ENCODE measurements at places on chromosomes 5 and 9. TPM values are rescaled to one million over a fixed set of nuclear protein-coding genes. Genes with fewer than 3 reads are reported as not detected.

Gene IFNA21
- total RNA-seq: not detected

GRCh38 chr5:107937204-107937603 lies 266.5 kb upstream of the EFNA5 start:
- no peak for DNase-seq

GRCh38 chr9:28868228-28868990 lies 1295.1 kb upstream of the C9orf72 start:
- no peak for DNase-seq

DNA sequence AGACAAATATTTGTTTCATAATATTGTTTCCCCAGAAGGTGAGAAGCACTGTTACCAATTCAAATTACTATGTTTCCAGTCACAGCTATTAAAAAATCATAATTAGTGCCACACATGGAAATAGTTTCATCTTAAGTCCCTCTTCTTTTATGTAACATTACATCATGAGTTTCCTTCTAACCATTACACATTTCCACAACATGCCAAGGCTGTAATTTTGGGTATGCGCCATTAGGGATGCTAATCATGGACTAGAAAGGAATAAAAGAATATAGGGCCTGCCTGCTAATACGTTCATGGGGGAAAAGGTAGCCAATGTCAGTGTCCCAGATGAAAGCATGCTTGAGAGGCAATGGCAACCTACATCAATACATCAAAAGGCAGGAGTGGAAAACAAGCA lies 142.5 kb upstream of the LPAR1 start:
- no peak for DNase-seq

- DNase-seq: no peak
These were observed 379 bp upstream of the CLK4 start for GRCh38 chr5:178627259-178627598.

DNA sequence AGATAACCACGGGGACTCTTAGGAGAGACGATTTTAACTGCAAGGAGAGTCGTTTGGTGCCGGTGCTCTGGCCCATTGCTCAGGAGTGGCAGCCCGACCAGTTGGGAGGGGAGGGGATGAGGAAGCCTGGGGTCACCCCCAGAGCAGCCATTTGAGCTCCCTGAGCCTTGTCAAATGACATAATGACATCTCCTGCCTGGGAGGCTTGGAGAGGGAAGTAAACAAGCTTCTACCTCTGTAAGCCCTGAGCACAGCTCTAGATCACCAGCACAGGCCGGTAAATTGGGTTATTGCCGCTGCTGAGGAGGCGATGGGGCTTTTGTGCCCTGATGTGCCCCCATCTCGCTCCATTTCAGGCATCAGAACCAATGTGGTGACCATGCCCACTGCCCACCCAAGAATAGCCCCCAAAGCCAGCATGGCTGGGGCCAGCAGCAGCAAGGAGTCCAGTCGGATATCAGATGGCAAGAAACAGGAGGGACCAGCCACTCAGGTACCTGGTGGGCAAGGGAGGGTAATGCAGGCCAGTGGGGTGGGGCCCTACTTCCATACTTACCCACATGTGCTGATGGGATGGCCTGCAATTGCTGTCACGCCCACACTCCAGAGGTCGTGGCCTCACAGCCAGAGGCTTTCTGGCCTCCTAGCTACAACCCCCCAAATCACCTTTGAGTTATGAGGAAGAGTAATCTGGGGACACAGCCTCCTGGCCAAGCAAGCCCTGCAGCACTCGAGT lies 23.0 kb downstream of the CD74 start:
- no peak for DNase-seq

GRCh38 chr5:133034064-133034463 lies 7.7 kb upstream of the ZCCHC10 start:
- no peak for DNase-seq

DNA sequence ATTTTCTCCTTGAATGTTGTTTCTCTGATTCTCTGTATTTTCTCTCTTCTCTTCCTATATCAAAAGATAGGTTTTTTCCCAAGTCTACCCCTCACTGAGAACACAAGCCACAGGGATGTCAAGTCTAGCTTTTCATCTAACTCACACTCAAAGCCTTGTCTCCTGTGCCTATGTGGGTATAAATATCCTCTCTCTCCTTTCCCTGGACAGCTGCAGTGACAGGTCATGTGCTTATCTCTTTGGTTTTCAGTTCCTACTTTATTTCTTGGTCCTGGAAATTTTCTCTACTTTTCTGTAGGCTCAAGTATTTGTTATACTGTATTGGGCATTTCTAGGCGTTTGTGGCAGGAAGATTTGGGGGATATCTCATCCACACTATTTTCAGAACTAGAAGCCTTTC lies 182.4 kb upstream of the MVB12B start:
- DNase-seq: no peak

- DNase-seq: no peak
These were observed 28.4 kb downstream of the ELP1 start for GRCh38 chr9:108905494-108905893.

Gene NUTM2F
- not detected for total RNA-seq

GRCh38 chr9:20220286-20220685 lies 402.0 kb downstream of the MLLT3 start:
- no peak for DNase-seq

Gene SIGMAR1
- total RNA-seq: 67.6 TPM

DNA sequence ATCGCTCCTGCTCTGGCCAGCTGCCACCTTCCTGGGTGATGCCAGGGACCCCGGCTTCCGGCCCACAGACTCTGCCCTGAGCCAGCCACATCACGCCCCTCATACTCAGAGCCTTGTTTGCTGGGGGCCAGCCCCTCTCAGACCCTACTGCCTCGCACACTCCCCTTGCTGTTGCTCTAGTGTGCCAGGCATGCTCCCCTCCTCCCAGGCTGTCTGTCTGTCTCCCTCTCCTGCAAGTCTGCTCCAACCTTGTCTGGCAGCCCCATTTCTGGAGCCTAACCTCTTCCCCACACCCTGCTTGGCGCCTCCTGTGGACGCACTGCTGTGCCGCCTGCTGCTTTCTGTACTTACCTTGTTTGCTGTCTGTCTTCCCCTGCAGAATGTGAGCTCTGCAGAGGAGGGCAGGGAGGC lies 184.7 kb downstream of the HSPA4 start:
- DNase-seq: no peak

Gene MAMDC2
- not detected for total RNA-seq

DNA sequence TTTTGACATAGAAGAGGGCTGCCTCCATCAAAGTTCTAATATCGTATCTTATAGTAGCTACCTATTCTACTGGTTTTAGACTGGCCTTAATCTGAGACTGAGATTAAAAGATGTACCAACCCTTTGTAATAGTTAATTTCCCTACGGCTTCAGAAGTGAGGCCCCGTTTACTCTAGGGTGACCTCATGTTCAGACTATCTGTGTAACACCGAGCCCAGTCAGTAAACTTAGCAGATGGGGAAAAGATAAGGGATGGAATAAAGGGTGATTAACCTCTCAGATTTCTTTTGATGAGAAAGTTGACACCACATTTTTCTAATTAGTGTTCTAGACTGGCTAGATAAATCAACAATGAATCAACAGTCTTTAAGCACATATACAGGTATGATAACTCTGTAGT lies 283.1 kb downstream of the KCTD16 start:
- DNase-seq: no peak

DNA sequence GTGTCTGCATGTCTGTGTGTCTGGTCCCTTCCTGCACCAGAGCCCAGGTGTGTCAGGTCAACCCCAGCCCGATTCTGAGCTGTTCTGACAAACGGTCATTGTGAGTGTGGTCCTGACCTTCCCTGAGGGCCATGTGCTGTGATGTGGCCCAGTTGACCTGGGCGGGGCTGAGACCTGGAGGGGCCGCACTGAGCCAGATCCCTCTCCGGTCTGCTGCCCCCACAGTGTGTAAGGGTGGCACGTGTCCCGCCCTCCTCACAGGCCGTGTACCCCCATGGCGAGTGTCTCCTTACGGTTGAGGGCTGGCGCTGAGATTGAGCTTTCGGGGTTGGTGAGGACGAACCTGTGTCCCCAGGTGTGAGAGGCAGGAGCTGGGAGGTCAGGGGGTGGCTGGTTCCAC lies 136.5 kb downstream of the MRPL36 start:
- DNase-seq: no peak

Data from activated CD4-positive, alpha-beta memory T cell treated with anti-CD3 and anti-CD28 coated beads for 36 hours (primary cell).